ENCODE measurements at places on chromosomes 16 and 17.
A peak's percentile ranks its signal among the peaks of the same experiment; 100 is the strongest.

- no peak for DNase-seq
Observed at GRCh38 chr17:27578718-27579085, 52.3 kb upstream of the LGALS9 start.

- DNase-seq = no peak
Observed at GRCh38 chr16:84156342-84156784, 11.3 kb downstream of the DNAAF1 start.

DNA sequence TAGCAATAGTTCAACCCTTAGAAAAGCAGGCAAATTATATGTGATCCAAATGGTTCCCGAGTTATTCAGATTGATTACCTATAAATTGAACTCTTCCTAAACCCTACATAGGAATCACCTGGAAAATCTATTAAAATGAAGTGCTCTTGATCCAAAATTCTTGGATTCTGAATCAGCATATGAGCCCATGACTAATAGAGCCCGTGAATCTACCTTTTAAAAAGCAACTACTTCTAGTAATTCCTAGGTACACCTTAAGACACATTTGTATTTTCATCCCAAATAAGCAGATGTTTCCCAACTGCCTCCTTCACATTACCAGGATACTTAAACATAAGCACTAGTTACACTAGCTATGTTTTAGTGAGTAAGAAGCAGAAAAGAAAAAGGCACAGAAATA lies 1171.0 kb upstream of the GOT2 start:
- no peak for DNase-seq

DNA sequence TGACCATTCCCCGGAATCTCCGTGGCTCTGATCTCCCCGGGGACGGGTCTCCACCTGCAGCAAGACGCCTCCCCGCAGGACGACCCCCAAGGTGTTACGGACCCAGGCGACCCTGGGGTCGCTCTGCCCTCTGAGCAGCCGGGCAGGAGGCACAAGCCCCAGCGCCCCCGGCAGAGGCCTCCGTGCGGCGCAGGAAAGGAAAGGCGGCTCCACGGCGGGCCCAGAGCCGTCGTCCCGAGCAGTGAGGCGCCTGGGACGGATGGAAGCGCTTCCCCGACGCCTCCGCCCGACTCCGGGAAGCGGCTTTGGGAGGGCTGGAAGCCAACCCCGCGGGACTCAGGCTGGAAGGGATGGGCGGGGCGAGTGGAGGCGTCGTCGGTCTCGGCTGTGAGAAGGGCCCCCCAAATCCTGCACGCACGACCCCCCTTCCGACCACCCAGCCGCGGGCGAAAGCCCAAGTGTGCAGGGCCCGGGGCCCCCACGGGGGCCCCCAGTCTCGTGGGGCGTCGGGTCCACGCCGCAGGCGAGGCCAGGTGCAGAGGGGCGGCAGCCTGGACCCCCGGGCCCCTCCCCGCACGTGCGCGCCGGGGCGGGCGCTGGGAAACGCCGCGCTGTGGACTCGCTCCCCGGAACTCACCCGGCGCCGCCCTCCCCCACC lies 32.7 kb upstream of the RPH3AL start:
- no peak for DNase-seq

DNA sequence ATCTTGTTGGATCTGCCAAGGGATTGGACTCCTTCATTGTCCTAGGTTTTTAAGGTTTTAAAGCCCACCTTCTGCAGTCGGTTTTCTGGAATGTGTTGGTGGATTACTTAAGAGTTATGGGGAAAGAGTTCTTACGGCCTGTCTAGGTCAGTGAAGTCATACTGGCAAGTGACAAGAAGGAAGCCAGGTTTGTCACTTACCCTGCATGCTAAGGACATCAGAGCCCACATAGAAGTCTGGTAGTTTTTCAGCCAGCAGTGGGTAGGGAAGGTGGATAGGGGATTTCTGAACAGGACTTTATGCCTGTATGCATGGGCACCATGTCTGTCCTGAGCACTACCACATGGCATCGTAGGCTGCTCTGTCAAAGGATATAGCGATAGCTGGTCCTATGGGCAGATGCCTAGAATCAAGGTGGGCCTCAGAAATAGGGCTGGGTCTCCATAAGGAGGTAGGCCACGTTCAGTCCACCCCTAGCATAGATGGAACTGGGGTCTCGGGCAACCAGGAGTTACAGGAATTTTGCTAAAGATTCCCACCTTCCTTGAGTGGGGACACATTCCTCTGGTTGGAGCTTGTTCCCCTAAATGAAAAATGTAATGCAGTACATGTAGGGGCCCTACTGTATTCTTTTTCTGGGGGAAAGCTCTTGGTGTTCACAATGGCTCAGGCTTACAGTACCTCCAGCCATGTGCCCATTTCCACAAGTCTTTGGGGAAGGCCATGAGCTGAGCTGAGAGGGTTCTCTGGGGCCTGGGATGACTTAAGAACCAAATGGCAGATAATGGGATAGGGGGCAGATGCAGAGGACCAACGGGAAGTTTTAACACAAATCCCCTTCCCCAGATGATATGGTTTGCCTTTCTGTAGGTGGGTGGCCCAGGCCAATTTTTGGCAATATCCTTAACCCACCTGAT lies 27.5 kb downstream of the TRPV2 start:
- no peak for DNase-seq

GRCh38 chr17:42287305-42287976 lies 857 bp upstream of the STAT5A start:
- DNase-seq = no peak

DNA sequence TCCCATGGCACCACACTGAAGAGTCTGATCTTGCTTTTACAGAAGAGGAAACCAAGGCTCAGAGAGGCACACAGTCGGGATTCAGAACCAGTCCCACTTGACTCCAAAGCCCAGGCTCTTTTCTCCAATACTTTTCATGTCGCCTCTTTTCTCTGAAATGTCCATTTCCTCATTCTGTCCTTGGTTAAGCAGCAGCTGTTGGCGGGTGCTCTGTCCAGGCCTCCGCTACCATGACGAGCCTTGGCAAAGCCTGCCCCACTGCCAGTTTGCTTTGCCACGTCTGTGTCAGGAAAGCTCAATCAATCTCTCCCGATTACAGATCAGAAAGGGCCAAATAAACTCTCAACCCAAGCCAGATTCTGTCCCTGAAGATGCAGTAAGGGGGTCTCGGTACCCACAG lies 9.1 kb upstream of the CEP295NL start:
- DNase-seq = no peak

- no peak for DNase-seq
Observed at GRCh38 chr17:59046192-59046591, 60.5 kb downstream of the TRIM37 start.

DNA sequence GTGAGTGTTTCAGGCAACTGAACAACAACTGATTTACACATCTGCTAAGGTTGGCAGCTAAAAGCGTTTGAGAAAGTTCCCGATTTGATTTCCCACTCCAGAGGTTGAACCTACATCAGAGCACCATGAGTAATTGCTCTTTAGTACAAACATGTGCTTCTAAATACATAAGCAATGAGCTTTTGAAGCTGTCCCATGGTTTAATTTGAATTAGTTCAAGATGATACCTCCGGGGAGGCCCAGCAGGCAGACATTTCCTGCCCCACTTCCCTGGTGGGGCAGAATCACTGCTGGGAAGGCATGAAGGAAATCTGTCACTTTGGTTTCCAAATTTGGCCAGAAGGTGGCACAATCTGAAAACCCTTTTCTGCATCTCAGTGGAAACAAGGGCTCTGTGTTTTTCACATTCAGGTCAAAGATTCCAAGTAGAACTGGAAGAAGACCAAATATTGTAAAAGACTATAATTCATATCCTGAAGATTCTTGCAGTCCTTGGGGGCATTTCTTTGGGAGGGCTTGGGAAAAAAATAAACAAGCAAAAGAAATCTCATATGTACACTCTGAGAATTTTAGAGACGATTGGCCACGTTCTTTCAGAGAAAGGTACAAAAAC lies 176.2 kb upstream of the FAM20A start:
- peak; percentile 86 for DNase-seq

GRCh38 chr17:57586742-57587141 lies 158.4 kb downstream of the CCDC182 start:
- DNase-seq = no peak

GRCh38 chr17:32285746-32286517 lies 20.3 kb downstream of the RHBDL3 start:
- no peak for DNase-seq

- no peak for DNase-seq
Observed at GRCh38 chr16:50679676-50680555, 1.2 kb downstream of the SNX20 start.

Data from GM04504 (cell line).